ENCODE measurements at places on chromosomes 2 and 18. TPM values are rescaled to one million over a fixed set of nuclear protein-coding genes. Genes with fewer than 3 reads are reported as not detected.

- no peak for DNase-seq
Observed at GRCh38 chr2:23422089-23423061, 37.4 kb downstream of the KLHL29 start.

Gene TTN
- 3.3 TPM for total RNA-seq

- no peak for DNase-seq
Observed at GRCh38 chr2:112301171-112301584, 25.8 kb downstream of the ZC3H6 start.

Gene SLC30A3
- total RNA-seq, result not detected

DNA sequence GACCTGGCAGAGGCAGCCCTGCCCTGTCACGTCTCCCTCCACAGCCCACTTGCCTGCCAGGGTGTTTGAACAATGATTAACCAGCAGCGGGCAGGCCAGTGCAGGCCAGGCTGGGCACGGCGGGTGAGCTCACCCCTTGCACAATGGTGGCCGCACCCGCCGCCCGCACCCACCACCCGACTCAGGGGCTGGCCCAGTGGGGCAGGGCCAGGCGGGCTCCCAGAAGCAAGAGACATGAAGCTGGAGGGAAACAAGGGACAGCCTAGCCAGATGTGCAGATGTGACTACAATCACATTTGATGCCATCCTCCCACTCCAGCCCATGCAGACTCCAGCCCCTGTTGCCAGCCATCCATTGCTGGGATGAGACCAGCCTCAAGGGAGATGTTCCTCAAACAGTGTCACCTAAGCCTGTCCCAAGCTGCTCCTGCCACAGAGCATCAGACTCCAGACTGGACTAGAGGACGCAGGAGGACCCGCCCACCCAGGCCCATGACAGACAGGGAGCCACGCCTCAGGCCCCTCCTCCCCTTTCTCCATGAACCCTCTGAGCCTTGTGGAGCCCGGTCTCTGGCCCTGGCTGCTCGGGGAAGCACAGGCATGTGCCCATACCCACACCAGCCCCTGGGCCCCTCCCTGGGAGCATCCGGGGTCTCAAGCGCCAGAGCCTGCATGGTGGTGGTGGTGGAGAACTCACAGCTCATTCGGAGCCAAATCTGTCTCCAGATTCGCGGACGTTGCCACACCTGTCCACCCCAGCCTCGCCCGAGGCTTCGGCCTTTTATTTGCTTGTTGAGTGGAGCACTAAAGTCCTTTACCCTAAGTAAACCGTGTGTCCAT lies 45.0 kb downstream of the SDC1 start:
- peak; percentile 87 for DNase-seq

Gene MALL
- total RNA-seq, result 12.0 TPM

GRCh38 chr2:210004881-210005280 lies 2.4 kb downstream of the RPE start:
- DNase-seq, result no peak

- DNase-seq, result no peak
Observed at GRCh38 chr2:55019526-55020258, 30.6 kb downstream of the RTN4 start.

Gene ZNF236
- total RNA-seq, result 13.3 TPM

DNA sequence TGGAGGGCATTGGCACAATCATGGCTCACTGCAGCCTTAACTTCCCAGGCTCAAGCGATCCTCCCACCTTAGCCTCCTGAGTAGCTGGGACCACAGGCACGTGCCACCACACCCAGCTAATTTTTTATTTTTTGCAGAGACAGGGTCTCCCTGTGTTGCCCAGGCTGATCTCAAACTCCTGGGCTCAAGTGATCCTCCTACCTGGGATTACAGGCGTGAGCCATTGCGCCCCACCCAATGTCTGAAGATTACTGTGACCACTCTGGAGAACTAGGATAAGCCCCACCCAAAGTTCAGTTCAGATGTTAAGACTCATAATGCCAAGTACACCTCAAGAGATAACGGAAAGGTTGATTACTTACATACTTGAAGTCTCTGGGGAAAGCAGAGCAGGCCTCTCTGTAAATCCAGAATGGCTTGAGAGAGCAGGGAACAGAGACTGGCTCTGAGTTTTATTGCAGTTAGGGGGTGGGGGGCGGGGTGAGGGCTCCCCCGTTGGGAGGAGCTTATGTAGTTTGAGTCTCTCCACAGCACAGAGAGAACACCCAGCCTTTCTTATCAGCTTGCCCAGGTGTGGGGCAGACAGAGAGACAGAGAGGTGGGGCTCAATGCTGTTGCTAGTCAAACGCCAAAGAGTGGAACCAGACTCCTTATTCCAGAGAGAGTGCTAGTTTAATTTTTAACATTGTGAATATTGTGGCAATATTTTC lies 26.5 kb upstream of the ERICH2 start:
- no peak for DNase-seq

DNA sequence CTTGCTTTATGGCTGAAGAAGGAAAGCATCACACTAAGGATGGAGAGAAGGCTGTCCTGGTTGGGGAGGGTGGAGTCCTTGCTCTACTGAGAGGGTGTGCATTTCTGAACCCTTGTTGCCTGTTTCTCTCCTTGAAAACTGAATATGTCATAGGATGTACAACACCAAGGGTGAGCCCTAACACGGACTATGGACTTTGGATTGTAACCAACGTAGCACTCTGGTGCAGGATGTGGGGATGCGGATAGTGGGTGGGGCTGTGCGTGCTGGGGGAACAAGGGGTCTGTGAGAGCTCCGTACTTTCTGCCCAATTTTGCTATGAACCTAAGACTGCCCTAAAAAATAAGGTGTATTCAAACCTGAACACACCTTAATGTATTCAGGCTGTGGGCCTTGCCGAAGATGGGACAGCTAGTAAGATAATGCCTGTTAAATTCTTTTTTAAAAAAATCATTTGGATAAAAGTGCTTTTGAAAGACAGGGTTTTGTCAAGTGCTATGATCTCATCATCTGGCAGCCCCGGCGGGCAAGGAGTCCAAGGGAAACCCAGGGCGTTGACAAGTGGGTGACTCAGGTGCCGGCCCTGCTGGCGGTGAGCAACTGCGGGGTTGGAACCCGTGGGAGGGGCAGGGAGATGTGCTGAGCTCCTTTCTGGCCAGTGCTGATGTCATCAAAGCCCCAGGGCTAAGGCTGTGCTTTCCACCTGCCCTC lies 54.0 kb downstream of the GATA6 start:
- DNase-seq, result peak; percentile 47

GRCh38 chr2:45011121-45011520 lies 1.9 kb upstream of the SIX2 start:
- DNase-seq, result no peak

GRCh38 chr2:171703574-171704347 lies 16.5 kb downstream of the DYNC1I2 start:
- DNase-seq, result no peak

DNA sequence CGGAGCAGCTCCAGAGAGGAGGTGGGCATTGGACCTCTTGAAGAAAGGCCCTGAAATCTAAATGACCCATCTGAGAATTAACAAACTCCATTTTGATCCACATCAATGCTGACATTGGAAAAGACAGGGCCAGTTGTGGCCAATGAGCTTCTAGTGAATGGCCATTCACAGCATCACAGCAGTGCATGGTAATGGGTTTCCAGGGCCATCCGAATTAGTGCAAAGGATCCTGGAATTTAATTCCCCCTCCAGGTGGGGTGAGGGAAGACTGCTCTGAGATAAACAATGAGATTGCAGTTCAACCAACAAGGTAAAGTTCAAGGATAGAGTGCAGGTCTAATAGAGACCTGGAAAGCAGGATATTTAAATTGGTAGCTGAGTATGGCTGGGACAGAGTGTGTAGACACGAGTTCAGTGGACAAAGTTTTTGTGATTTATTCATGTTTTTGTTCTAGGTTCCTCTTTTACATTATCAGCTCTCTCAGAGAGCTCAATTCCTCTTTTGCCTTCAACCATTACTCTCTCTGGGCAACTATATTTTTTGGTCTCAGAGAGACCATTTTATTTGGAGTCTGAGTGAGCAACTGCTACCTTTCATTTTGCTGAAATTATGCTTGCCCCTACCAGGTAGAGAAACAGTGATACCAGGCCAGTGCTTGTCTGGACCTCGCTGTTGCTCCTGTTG lies 5.0 kb downstream of the TACR1 start:
- DNase-seq, result no peak

- DNase-seq, result peak; percentile 30
Observed at GRCh38 chr2:64720535-64721319, 67.0 kb upstream of the SERTAD2 start.

DNA sequence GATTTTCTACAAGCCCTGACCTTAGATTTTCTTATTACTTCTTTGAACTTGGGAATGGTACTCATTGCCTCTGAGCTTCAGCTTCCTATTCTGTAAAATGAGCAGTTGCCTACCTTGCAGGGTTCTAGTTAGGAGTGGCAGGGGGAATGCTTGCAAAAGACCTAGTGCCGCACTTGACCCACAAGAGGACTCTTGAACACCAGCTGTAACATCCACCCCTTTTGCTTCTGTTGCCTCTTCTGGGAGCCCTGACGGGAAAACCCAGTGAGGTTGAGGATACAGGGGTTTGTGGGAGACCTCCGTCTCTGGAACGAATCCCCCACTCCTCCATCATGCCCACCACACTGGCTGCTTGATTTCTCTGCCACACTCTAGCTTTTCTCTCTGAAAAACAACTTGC lies 27.1 kb upstream of the LBH start:
- no peak for DNase-seq

DNA sequence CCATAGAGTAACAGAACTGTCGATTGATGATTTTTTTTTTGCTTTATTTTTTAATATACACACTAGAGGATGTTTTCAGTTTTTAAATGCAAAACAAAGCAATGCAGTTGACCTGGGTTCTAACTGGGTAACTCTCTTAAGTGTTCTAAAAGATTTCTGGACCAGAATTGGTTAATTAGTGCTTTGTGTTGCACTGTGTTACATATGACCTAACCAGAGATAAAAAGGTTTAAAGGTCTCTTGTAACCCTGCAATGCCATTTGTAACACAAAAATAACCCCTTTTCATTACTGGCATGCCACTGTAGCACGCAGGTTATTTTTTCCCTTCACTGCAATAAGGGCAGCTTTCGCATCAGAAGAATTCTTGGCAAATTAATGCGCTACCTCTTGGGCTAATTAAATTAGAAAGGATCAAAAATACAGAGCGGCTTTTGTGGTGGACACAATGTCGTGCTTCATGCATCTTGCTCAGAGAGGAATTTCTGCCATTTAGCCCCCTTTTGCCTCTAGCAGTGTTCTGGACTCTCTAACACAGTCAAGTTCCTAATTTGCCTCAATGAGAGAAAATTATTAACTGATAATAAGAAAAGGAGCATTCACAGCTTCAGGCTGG lies 250.8 kb upstream of the ZEB2 start:
- no peak for DNase-seq

Gene RBFA
- 11.3 TPM for total RNA-seq

- no peak for DNase-seq
Observed at GRCh38 chr2:44751754-44752479, 189.6 kb upstream of the SIX3 start.

Gene ATOH8
- 2.6 TPM for total RNA-seq

DNA sequence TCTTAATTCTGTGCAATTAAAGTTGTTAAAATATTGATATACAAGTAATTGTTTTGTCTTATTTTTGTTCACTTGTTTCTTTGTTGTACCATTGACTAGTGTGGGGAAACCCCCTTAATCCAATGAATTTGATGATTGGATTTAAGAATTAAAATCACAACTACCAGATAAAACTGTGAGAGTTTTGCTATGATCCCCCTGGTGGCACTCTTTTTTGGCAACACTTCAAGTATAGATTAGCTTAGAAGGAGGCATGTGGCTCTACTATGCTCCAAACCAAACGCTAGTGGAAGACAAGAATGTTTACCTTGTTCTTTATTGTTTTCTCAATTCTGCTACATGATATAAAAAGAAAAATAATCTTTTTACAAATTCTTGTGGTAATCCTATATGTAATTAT lies 477.8 kb upstream of the ETAA1 start:
- DNase-seq, result no peak

GRCh38 chr2:38876407-38876806 lies 631 bp downstream of the MORN2 start:
- DNase-seq, result no peak

- DNase-seq, result peak; percentile 68
Observed at GRCh38 chr2:26144953-26145680, 27.8 kb upstream of the GAREM2 start.

DNA sequence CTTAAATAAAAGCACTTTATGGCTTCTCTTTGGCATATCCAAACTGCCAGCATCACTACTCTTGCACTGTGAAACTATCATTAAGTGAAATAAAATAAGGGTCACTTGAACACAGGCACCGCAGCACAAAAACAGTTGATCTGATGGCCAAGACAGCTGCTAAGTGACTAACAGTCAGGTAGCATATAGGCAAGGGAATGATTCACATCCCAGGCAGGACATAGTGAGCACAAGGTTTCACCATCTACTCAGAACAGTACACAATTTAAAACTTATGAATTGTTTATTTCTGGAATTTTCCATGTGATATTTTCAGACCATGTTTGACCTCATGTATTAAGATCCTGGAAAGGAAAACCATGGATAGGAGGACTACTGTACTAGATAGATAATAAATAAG lies 214.2 kb downstream of the MREG start:
- no peak for DNase-seq
